ENCODE measurements at places on chromosomes 5 and 9.

DNA sequence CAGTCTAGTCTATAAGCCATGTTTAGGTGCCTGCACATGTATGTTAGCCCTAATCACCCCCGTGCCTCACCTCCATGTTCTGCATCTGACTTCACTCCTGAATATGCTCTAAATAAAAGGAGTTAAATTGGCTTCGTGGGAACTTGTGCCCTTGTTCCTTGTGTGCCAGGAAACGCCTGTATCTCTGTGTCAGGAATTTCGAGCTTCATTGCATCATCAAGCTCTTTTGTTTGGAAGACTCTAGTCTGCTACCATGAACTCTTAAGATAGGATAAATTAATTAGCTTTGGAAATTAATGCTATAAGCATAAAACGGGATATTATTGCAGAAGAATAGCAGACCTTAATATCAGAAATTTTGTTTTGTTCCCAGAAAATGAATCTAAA, 99.2 kb downstream of the ADCY2 start:
- DNase-seq = no peak

GRCh38 chr5:113989278-113989912, 372.5 kb upstream of the KCNN2 start:
- no peak for DNase-seq

- no peak for DNase-seq
Measured at GRCh38 chr9:137267933-137268355, 9.6 kb upstream of the TOR4A start.

- DNase-seq = no peak
Measured at GRCh38 chr9:13478639-13479038, 199.1 kb upstream of the MPDZ start.

- DNase-seq = no peak
Measured at GRCh38 chr9:19999491-20000057, 210.7 kb upstream of the SLC24A2 start.

DNA sequence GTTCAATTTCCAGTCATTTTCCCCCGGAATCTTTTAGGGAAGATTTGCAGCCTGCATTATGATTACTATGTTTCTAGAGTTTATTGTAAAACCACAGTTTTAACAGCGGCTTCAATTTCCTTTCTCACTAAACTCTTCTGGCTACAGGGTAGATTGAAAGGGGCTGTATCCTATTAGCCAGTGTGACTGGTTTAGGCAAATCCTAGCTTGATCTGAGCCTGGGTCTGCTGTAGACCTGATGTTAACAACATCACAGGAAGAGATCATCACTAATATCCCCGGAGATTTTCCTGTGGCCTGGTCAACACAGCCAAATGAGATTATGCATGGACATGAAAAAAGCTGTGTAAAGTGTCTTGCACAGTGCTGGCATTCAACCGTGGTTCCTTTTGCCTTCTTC, 33.4 kb downstream of the STOM start:
- DNase-seq = no peak

DNA sequence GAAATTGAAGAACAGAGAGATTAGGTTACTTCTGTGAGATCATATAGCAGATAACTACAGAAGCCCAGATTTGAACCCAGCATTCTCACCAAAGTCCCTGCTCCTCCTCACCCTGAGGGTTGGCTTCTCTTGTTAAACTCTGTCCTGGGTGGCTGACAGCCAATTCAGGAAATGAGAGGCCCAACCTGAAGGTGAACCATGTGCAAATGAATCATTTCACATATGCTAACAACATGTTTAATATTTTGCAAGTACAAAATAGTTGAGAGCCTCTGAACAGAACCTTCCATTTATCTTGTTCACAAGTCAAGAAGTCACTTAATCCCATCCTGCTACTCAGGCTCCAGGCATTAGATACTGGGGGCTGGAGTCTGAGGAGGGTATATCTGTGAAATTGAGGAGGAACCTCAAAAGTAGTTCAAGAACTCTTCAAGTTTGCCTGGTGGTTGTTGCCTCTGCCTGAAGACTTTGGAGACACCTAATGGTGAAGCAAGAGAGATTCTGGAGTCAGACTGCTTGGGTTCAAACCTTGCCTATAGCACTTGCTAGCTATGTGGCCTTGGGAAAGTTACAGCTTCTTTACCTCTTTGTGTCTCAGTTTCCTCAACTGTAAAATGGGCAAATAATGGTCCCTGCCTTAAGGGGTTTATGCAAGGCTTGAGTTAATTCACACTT, 564.0 kb downstream of the PSAT1 start:
- no peak for DNase-seq

- no peak for DNase-seq
Measured at GRCh38 chr5:97629276-97629675, 446.2 kb upstream of the RIOK2 start.

DNA sequence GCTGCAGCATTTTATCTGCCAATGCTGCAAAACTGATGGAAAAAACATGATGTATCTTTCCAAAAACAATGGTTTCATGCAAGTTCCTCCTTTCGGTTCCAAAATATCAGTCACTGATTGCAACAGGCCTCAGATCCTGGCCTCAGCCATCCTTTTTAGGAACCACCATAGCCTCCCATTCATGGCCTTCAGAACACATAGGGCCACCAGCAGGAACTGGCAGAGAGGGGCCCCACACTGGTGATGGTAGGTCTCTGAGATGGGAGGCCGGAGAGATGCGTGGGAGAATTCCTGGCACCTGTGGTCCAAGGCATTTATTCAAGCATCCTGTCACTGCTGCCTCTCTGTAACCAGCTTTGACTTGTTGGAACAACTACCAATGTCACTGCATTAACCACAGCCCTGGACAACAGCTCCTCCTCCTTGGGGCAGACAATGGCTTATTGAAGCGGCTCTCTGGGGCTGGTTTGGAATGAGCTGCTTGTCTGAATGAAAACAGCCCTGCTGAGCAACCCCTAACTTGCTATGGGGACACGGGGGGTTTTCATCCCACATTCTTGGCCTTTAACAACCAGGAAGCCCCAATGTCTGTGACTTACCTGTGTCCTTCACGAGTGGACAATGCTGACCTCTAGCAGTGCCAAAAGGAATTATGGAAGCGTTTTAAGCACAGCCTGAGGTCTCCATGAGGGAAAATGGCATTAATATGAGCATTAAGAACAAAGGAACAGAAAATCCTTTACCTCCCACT, 108.1 kb downstream of the LHFPL2 start:
- no peak for DNase-seq

DNA sequence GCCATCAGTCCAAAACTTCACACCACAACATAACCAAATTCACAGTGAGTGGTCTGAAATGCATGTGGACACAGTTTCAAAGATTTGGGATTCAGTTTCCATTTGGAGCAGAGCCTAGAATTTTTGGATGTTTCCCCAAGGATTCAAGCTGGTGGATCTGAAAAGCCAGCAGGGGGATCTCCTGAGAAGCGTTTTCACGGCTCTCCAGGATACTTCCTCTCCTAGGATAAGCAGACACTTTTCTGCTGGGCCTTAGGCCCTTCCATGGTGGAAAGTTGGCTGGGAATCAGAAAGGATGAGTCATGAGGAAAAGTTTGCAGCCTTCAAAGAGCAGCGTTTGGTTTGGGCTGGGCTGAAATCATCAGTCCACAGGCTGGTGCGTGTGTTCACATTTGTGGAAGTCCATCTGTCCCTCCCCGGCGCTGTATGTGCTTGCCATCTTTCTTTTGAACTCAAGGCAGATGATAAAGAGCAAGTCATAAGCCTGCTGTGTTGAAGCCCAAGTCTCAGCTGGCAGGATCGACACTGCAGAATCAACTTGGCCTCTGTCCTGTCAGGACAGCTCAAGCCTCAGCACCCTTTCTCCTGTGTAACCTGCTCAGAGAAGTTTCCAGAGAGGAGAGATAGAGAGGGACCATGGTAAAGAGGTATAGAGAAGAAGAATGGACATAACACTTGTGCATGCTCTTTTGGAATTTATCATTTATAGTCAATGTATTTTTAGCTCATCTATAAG, 152.6 kb upstream of the MSX2 start:
- no peak for DNase-seq

- peak; percentile 63 for DNase-seq
Measured at GRCh38 chr9:127004946-127005769, 90.6 kb downstream of the RALGPS1 start.

GRCh38 chr5:178427576-178428197, 162.5 kb downstream of the COL23A1 start:
- DNase-seq = no peak

- no peak for DNase-seq
Measured at GRCh38 chr9:20405078-20405477, 217.2 kb downstream of the MLLT3 start.

GRCh38 chr9:128947277-128947526, 201 bp downstream of the DOLK start:
- no peak for DNase-seq

DNA sequence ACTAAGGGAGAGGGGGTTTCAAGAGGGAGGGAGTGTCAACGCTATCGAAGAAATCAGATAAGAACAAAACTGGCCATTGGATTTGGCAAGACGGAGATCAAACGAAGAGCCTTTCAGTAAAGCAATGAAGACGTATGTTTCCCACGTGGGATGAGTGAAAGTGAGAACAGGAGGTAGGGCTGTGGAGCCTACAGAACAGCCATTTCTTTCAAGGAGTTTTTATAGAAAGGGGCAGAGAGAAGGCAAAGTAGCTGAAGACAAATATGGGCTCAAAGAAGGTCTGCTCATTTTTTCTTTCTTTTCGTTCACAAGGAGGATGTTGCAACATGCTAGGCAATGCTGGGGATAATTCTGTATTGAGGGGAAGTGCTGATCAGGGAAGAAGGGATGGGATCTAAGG, 98.3 kb downstream of the SUSD1 start:
- DNase-seq = no peak

DNA sequence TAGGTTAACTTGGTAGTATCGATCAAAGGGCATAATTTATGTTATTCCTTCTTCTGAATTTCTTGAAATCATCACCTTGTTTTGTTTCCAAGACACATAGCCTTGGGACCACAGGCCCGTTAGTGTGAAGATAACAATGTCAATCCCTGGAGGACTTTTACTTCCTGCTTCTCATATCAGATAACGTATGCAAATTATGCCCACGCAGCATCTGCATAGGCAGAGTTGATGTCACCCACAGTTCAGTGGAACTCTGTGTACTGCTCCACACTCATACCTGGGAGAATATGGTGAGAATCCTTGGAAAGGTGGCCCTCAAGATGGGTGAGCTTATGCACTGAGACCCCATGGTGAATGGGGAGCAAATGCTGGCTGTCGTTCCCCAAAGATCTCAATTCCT, 95.0 kb downstream of the CFAP90 start:
- DNase-seq = no peak

GRCh38 chr9:121376214-121376830, 6.3 kb upstream of the STOM start:
- peak; percentile 33 for DNase-seq

- no peak for DNase-seq
Measured at GRCh38 chr5:172891716-172892421, 57.8 kb downstream of the ERGIC1 start.

GRCh38 chr9:38687992-38688391, 31.9 kb downstream of the FAM240B start:
- no peak for DNase-seq

- no peak for DNase-seq
Measured at GRCh38 chr5:159459951-159460538, 129.8 kb upstream of the IL12B start.

DNA sequence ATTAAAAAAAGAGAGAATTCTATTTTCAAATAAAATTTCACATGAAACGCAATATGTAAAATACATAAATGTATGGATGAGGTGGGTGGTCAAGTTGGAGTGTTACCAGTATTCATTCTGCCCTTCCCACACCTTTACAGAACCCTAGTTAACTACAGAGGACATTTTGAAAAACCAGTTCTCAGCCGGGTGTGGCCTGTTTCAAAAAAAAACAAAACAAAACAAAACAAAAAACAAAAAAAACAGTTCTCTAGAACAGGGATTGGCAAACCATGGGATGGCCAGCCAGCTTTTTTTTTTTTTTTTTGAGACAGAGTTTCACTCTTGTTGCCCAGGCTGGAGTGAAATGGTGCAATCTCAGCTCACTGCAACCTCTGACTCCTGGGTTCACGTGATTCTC, 28.4 kb upstream of the HK3 start:
- no peak for DNase-seq

GRCh38 chr5:66472010-66472409, 124.2 kb upstream of the MAST4 start:
- no peak for DNase-seq

DNA sequence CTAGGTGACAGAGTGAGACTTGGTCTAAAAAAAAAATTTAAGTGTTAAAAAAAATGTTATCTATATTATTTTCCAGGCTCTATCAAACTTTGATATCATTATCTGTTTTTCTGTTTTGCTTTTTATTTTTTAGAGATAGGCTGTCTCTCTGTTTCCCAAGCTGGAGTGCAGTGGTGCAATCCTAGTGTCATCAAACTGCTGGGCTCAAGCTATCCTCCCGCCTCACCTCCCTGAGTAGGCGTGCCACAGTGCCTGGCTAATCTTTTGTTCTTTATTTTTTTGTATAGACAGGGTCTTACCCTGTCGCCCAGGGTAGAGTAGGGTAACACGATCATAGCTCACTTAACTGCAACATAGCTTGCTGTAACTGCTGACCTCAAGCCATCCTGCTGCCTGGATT, 14.4 kb downstream of the SEC24A start:
- no peak for DNase-seq

- no peak for DNase-seq
Measured at GRCh38 chr5:107597247-107597646, 73.5 kb downstream of the EFNA5 start.

- DNase-seq = no peak
Measured at GRCh38 chr5:169796731-169797130, 159.7 kb downstream of the DOCK2 start.

- DNase-seq = no peak
Measured at GRCh38 chr5:5464036-5464715, 41.7 kb downstream of the ICE1 start.

DNA sequence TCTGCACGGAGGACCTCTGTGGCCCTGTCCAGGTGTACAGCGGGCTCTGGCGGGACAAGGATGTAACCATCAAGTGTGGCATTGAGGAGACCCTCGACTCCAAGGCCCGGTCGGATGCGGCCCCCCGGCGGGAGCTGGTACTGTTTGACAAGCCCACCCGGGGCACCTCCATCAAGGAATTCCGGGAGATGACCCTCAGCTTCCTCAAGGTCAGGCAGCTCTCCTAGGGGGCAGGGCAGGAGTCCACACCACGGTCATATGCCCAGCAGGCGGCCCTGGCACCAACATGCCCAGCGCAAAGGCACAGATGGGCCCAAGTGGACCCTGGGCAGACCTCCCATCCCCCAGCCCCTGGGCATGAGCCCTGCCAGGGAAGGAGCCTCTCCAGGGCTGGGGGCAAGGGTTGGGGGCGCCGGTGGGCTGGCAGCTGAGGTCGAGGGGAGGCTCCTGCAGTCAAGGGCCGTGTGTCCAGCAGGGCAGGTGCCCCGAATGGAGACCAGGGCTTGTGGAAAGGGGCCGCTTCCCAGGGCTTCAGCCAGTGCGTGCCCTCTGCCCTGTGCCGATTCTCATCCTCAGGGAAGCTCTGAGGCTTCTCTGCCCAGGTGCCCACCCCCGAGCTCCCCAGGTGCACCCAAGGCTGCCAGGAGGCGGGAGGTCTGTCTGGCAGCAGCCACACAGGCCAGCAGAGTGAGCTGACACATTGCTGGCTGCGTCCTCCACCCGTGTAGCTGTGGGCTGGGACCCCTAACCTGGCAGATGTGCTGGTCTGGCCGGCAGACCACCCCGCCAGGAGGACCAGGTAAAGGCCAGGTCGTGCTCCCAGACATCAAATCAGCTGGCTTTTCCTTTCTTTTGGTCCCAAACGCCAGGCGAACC, 10.0 kb downstream of the DIPK1B start:
- no peak for DNase-seq
